ENCODE measurements at places on chromosomes 16 and 17. TPM values are rescaled to one million over a fixed set of nuclear protein-coding genes. Genes with fewer than 3 reads are reported as not detected.

EPX gene
- not detected for total RNA-seq

- no peaks in the 10 kb centered on the region for H3K36me3 ChIP-seq
- DNase-seq, result no peak
- H3K4me1 ChIP-seq, result no peaks in the 10 kb centered on the region
- no peak overlapping the region for H3K4me3 ChIP-seq
- H3K27me3 ChIP-seq, result no peaks in the 10 kb centered on the region
Observed at GRCh38 chr17:33267271-33267790, 25.8 kb downstream of the ASIC2 start.

DNA sequence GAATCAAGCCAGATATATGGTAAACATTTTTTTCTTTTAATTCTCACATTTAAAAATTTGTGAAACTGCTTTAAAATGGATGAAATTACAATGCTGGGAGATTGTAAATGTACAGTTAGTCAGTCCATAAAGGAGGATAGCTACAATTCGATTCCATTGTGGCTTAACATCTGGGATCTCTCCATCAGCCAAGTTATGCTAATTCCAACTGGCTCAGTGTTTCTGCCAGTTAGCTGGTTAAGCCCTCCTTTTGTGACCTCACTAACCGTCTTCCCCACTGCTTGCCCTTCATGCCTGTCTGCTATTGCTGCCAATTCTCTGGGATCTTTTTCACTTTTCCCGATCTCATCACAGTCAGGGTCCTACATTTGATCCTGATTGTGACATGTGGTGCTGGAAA lies 1347.6 kb downstream of the CDH11 start:
- no peak overlapping the region for H3K4me3 ChIP-seq
- no peaks in the 10 kb centered on the region for H3K4me1 ChIP-seq
- no peaks in the 10 kb centered on the region for H3K36me3 ChIP-seq
- DNase-seq, result no peak
- H3K27ac ChIP-seq, result no peak overlapping the region

DNA sequence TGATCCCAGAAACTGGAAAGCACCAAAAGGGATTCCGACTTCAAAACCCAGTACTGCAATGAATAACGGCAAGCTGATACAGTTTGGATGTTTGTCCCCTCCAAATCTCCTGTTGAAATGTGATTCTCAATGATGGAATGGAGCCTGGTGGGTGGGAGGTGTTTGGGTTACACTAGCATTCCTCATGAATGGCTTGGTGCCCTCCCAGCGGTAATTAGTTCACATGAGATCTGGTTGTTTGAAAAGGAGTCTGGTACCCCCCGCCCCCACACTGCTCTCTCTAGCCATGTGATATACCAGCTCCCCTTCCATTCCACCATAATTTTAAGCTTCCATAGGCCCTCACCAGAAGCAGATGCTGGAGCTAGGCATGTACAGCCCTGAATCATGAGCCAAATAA lies 40.1 kb downstream of the RANBP10 start:
- no peak overlapping the region for H3K4me3 ChIP-seq
- H3K27ac ChIP-seq, result no peak overlapping the region
- no peak for DNase-seq
- no peaks in the 10 kb centered on the region for H3K4me1 ChIP-seq
- peaks cover 16% of the 10 kb centered on the region for H3K36me3 ChIP-seq

GRCh38 chr16:49833085-49833484 lies 22.8 kb downstream of the ZNF423 start:
- peaks cover 63% of the 10 kb centered on the region for H3K4me1 ChIP-seq
- peak overlapping the region; percentile 92 for H3K27ac ChIP-seq
- no peak for DNase-seq
- no peaks in the 10 kb centered on the region for H3K36me3 ChIP-seq

GRCh38 chr16:89187770-89188392 lies 12.5 kb downstream of the SLC22A31 start:
- peaks cover 16% of the 10 kb centered on the region for H3K4me1 ChIP-seq
- no peak overlapping the region for H3K4me3 ChIP-seq
- peaks cover 25% of the 10 kb centered on the region for H3K27me3 ChIP-seq
- no peaks in the 10 kb centered on the region for H3K36me3 ChIP-seq
